NCI-H2227 treated with DMSO at 0.1 percent for 48 hours (cell line): ENCODE measurements at places on chromosomes 7 and 10.
A peak's percentile ranks its signal among the peaks of the same experiment; 100 is the strongest.

GRCh38 chr10:133297504-133297903 lies 11.2 kb downstream of the TUBGCP2 start:
- DNase-seq, result no peak

DNA sequence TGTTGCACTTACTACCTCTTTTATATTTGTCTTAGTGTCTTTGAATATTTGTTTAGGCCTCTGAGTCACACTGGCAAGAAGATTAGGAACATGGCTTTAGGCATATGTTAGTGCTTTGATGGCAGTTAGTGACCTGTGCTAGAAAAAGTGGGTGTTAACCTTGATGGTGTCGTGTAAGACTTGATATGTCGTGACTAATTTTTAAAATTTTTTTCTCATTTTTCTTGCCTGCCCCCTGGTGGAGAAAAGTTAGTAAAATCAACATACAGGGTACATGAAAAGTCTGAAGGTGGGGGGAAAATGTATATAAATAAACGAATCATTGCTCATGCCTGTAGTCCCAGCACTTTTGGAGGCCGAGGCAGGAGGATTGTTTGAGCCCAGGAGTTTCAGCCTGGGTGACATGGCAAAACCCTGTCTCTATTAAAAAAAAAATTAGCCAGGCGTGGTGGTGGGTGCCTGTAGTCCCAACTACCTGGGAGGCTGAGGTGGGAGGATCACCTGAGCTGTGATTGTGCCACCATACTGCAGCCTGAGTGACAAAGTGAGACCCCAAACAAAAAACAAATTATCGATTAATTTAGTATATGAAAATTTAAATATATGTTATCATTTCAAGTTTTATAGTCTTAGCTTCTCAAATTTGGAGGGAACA lies 44.6 kb downstream of the TAX1BP1 start:
- peak; percentile 4 for DNase-seq

DNA sequence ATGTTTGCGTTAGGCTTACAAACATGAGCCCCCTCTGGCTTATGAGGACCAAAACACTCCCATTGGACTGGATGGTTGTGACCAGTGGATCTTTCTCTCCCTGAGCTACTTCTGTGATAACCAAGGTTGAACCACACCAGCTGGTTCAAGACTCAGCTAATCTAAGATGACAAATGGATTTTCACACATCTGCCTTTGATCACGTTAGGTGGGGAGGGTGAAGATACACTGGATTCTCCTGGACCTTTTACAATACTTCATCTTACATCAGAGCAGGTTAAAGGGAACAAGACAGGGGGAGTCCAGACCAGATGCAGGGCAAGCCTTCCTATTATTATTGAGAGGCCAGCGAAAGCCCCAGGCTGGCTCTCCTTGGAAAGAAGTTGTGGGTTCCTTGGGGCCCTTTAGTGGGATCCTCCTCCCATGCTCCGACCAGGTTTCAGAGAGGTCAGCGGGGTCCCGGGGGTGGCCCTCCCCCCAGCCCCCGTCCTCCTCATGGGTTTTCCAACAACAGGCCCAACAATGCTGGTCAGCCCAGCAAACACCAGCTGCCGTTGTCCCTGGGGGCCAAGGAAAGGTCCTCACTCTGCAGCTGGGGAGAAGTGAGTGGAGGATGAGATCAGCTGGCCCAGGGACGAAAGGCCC lies 2.8 kb downstream of the GFRA1 start:
- DNase-seq, result no peak

DNA sequence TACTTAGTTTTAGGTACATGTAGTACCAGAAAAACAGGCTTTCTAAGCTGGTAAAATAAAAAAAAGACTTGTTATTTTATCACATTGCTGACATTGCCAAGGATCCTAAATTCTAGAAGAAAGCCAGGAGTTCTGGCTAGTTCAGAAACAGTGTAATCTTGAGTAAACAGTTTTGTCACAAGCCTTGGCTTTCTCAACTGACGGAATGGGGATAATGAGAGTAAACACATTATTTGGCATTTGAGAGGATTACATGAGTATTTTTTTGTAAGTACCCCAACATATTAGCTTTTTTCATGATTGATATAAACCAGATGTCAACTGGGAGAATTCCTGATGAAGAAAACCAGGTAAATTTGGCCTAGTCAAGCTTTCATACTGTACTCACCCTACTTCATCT lies 269.8 kb downstream of the SORCS1 start:
- DNase-seq, result no peak

DNA sequence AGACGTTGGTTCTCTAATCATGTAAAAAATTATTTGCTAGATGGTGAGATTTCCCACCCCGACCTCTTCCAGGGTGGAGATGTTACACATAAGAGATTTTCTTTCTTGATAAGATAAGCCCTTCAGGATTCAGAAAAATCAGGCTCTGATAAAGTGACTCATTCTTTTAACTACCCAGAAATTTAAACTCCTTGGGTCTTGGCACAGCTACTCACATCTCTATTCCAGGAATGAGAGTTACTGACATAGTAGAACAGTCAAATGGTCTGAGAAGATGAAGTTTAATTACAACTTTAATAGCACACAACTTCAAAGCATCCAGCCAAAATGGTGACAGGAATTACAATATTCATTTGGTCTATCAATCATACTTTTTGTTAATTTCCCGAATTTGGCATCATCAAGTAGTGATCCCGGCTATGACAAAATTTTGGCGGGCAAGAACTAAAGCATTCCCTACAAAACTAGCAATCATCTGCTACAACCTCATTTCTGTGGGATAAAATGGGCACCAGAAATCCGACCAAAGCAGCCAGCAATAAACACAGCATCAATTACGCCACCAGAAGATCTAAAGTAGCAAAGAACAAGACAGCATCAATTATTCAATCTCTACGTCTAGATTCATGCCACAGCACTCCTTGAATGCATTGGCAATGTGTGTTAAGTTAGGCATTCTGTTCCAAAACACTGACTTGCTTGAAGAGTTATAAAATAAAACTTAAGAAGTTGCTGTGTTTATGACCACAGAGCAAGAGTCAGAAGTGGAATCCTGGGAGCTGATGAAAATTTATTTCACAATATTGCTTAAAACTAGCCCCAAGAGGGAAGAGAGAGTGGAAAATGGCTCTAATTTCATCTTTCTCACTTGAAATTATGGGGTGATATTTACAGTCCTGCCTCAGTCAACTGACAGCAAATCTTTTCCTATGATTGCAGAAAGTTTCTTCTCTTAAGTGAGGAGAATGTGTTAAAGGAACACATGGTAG lies 565.7 kb upstream of the ANKRD30A start:
- DNase-seq, result no peak

GRCh38 chr7:118082506-118082905 lies 101.5 kb upstream of the LSM8 start:
- no peak for DNase-seq

- no peak for DNase-seq
Measured at GRCh38 chr7:88746126-88746525, 13.4 kb upstream of the ZNF804B start.

DNA sequence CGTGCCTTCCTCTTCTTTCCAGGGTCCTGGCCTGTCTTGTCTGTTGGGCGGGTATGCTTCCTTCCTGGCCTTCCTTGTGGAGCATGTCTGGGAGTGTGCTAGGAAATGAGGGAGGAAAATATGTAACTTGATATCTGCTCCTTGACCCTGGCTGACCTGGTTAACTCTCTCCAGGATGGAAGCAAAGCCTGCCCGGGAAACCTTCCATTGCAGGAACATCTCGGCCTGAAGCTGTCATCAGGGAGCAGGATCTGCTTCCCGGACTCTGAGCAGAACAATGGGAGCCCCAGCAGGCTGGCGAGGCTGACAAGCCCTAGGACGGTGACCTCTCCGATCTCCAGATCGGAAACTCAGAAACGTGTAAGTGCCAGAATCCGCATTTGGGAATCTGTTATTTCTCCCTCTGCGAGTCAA lies 340.3 kb downstream of the FRMD4A start:
- DNase-seq, result no peak

GRCh38 chr7:122983261-122983660 lies 12.2 kb downstream of the TAS2R16 start:
- no peak for DNase-seq

GRCh38 chr7:107528461-107528860 lies 35.3 kb downstream of the COG5 start:
- DNase-seq, result no peak

DNA sequence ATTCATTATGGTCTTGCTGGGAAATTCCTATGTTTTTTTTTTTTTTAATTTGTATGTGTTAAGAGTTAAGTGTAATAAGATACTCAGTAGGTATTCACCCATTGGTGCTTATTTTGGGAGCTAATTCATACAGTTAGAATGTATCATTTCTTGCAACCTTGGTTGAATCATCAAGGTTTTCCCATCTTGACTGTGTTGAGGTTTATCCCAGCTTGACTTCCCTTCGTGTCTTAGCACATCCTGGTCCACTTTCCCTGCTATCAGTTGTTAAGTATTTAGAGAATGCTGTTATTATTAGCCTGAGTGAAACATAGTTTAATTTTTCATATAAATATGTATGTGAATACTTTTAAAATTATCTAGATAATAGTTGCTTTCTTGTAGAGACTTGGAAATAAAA lies 20.8 kb downstream of the RALA start:
- DNase-seq, result no peak

DNA sequence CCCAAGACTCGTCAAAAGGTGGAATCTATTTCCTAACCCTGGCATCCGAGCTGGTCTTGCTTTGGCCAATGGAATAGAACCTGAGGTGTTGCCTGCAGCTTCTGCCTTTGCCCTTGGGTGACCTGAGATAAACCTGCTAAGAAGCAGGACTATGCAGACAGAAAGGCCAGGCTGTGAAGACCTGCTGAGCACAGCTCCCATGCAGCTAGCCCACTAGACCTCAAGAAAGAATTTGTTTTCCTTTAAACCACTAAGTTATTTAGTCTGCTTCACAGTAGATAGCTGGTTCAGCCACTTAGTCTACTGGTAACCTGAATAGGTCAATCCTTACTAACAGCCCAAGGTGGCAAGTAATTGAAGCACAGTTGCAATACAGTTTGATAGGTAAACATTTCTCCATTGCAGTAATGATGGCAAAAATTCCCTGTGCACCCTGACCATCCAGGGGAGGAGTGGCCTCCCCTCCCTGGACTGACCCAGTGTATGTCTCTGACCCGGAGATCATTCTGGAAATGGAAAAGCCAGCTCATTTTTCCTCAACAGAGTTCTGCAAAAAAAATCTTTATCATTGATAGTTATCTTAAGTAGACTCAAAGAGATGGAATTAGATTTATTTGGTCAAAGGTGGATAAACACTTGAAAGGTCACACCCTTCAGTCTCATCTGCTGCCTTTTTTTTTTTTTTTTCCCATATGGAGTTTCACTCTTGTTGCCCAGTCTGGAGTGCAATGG lies 20.0 kb downstream of the TNS3 start:
- DNase-seq, result no peak

DNA sequence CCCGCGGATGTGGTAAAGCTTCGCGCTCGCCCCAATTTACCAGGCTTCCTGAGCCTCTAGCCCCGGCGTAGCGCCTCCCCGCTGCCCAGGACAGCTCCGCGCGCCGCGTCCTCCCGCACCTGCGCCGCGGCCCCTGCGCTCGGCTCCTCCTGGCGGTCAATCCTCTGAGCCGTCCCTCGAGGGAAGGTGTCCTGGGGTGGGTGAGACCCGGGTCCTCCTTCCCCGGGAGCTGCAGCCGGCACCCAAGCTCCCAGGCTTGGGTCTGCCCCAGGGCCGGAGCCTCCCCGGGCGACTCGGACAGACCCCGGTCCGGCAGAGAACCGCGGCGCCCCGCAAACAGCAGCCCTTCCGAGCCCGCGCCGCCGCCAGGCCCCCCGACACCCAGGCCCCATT lies 512 bp downstream of the OSBPL3 start:
- no peak for DNase-seq

- no peak for DNase-seq
Measured at GRCh38 chr10:70054902-70055301, 2.3 kb downstream of the MACROH2A2 start.

GRCh38 chr10:125135771-125136035 lies 24.7 kb downstream of the CTBP2 start:
- DNase-seq, result no peak

DNA sequence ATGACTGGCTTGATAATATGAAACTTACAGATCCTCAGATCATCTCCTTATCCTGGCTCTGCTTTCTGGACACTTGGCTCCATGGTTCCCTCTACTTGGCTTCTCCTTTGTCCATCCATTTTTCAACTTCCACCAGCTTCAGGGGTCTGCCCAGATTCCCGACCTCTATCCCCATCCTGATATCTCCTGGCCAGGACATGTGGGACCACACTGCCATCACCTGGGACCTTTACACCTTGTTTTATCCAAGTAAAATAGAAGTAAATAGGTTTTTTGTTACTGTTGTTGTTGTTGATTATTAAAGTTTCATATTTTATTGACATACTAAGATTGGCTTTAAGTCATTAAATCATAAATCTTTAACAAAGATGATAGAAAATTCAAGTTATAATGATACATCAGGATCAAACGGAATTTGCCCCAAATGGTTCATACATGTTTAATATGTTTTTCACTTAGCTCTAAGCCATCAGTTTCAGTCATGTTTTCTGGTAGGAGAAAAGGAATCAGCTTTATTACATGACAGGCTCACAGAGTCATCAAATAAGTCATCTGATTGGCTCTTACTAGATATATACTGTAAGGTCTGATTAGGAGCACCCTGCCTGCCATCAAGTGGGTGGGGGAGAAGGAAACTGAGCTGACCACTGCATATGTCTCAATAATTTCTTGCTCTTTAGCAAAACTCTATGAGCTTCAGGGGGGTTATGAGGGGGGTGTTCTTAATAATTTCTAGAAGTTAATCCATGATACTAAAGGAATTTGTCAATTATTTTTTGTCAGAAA lies 111.5 kb upstream of the AHR start:
- DNase-seq, result no peak

DNA sequence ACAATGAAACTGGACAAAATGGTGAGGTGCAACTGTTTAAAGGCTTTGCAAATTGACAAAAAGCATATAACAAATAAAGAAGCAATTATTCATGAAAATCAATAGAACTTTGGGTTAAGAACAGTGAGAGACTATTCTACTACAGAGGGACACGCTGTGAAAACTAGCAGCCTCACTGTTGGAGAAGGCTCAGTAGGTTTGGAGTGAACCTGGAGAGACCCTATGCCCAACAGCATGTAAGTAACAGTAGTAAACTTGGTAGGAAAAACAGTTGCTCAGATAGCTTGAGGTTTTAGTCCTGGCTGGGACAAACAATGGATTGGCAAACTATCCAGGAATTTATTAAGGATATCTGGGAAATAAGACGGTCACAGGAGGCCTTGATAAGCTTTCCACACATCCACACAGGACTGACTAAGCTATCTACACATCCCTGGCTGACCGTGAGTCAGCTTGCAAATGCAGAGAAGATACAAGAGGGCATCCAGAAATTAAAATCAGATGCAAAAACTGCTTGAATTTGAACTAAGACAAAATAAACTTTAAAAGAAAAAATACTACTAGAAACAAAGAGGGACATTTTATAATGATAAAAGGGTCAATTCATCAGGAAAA lies 15.9 kb downstream of the FAM149B1 start:
- no peak for DNase-seq

DNA sequence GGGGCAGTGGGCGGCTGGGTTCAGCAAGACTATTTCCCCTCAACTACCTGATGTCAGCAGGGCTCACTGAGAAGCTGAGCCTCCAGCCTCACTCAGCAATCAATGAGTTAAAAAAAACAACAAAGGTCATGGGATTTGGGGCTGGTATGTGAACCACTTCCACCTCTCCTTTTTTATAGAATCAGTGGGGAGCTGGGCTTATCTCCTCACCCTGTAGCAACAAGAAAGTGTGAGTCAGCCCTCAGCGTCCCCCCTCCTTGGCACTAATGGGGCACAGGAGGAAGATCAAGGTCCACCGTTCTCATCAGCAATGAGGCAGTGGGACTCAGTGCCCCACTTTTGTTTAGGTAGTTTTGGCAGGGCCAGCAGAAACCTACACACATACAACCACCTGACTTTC lies 823.5 kb upstream of the POM121L12 start:
- no peak for DNase-seq
